Lower lobe of right lung (tissue), 2 donors: ENCODE measurements at places on chromosomes 16 and 17. TPM values are rescaled to one million over a fixed set of nuclear protein-coding genes. Genes with fewer than 3 reads are reported as not detected.

DNA sequence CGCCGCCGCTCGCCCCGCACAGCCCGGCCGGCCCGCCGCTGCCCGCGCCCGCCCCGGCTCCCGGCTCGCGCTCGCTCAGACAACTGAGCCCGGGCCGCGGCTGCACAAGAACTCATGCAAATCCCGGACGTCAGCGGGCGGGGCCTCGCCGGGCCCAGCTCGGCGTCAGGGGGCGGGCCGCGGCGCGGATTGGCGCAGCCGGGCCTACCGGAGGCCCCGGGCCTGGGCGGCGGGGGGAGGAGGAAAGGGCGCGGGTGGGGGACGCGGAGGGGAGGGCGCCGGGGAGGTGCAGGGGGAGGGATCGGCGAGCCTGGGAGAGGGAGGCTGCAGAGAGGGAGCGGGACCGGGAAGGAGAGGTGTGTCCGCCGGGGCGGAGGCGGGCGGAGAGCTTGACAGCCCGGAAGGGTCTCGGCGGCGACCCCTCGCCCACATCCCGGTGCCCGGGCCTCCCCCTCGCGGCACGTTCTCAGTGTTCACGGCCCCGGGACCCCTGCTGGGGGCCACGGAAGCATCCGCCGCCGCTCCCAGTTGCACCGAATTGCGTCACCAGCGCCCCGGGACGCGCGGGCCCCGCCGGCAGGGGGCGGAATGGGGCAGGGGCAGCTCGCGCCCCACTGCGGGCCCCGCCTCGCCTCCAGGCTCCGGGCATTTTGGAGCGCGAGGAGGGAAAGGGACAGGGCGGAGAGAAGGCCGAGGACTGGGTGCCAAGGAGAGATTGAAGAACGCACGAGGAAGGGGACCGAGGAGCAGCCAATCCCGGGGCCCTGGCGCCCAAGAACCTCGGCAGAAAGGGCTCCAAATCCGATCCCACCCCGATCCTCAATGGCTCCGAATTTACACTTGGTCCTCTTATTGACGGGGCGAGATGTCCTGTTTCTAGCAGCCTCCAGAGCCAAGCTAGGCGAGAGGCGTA, at the start of gene CBX4:
Gene CBX4 (minus strand): TSS at position 85 of the 913 bp plus-strand sequence. CDS start 189 bp downstream, outside the sequence.
- peak; percentile 97 for DNase-seq
- peaks cover 40% of the 10 kb centered on the region for H3K27me3 ChIP-seq
- H3K4me1 ChIP-seq, result peaks cover 75% of the 10 kb centered on the region
- H3K4me3 ChIP-seq, result peak within 1 kb of the TSS; percentile 70

- H3K27me3 ChIP-seq, result no peaks in the 10 kb centered on the region
- H3K27ac ChIP-seq, result no peak overlapping the region
- no peaks in the 10 kb centered on the region for H3K36me3 ChIP-seq
- no peak for DNase-seq
- H3K4me1 ChIP-seq, result no peaks in the 10 kb centered on the region
Measured at GRCh38 chr16:9327253-9327652, 235.8 kb downstream of the HAPSTR1 start.

DNA sequence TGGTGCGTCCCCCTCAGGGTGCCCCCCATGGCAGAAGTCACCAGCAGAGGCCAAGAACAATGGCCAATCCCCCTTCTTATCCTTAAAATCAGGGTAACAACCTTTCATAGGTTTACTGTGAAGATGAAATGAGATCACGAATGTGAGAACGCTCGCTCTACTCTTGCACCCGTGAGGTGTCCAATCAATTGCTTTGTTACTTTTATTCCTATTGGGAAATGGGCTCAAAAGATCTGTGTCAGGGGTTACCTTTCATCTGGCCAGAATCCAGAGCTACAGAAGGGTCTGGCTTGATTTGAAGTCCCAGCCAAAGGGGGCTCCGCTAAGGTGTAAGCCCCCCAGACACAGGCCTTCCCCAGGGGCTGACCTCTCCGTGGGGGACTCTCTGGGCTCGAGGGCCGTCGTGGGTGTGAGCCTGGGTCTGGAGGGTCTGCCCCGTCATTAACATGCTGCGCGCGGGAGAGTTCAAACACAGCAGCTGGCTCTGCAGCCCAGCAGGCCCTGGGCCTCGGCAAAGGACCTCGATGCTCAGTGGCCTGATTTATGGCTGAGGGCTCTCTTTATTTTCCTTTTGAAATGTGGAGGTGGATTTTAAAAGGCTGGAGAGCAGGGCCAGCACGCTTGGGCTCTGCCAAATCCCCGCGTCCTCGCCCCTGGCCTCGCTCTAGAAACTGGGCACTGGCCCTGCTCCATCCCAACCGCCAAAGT, 10.4 kb downstream of the ABR start:
- H3K27ac ChIP-seq, result no peak overlapping the region
- no peak overlapping the region for H3K4me3 ChIP-seq
- no peaks in the 10 kb centered on the region for H3K27me3 ChIP-seq
- H3K4me1 ChIP-seq, result peaks cover 54% of the 10 kb centered on the region

DNA sequence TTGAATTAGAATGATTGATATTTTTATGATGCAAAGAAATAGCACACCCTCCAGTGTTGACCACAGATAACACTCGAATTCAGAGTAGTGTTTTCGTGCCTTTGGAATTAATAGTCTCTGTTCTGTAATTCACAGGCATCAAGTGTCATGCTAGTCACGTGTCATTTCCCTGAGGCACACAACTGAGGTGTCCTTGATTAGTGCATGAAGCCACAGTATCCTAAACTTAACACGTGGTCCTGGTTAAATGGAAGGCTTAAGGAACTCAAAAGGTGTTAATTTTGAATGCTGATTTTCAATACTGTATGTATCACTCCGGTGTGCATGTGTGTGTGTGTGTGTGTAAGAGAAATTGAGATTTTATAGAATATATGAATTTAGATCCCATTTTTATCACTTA, 625.6 kb downstream of the TMEM114 start:
- H3K36me3 ChIP-seq, result no peaks in the 10 kb centered on the region
- no peak overlapping the region for H3K4me3 ChIP-seq
- H3K4me1 ChIP-seq, result no peaks in the 10 kb centered on the region
- no peak overlapping the region for H3K27ac ChIP-seq

DNA sequence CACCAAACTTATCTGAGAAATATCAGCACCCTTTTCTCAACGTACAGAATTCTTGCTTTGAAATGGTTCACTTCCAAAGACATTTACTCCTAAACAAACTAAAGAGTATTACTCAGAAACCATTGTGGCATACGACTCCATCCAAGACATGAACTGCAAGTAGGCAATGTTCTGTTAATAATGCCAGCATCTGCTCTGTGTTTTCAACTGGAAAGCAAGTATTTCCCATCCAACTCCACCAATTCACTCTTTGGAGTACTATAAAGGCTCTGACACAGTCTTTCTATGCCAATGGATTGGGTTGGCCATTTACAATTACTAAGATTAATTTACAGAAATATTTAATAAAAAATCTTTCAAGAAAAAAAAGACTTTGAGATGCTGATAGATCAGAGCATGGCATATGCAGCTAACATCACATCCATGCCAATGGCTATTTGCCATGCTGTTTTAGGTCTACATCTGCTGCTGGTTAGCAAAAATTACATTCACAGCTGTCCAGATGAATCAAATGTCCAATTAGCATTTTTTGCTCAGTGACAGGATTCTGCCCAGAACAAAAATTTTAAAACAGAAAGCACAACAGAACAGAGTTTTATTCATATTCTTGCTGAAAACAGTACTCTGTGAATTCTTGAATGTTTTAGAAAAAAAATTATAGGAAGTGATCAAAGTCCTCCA, 65.9 kb upstream of the HLF start:
- H3K36me3 ChIP-seq, result no peaks in the 10 kb centered on the region
- H3K27me3 ChIP-seq, result no peaks in the 10 kb centered on the region
- H3K4me3 ChIP-seq, result no peak overlapping the region
- no peak for DNase-seq

- H3K36me3 ChIP-seq, result no peaks in the 10 kb centered on the region
- H3K27me3 ChIP-seq, result no peaks in the 10 kb centered on the region
- H3K4me1 ChIP-seq, result peaks cover 37% of the 10 kb centered on the region
- peak; percentile 55 for DNase-seq
- H3K27ac ChIP-seq, result no peak overlapping the region
Measured at GRCh38 chr16:88789594-88789993, 4.6 kb upstream of the PIEZO1 start.

- H3K4me3 ChIP-seq, result peak overlapping the region; percentile 55
- no peaks in the 10 kb centered on the region for H3K27me3 ChIP-seq
- H3K36me3 ChIP-seq, result peaks cover 7% of the 10 kb centered on the region
- H3K4me1 ChIP-seq, result peaks cover 71% of the 10 kb centered on the region
Measured at GRCh38 chr16:67177743-67178699, 5.7 kb downstream of the MATCAP1 start.

DNA sequence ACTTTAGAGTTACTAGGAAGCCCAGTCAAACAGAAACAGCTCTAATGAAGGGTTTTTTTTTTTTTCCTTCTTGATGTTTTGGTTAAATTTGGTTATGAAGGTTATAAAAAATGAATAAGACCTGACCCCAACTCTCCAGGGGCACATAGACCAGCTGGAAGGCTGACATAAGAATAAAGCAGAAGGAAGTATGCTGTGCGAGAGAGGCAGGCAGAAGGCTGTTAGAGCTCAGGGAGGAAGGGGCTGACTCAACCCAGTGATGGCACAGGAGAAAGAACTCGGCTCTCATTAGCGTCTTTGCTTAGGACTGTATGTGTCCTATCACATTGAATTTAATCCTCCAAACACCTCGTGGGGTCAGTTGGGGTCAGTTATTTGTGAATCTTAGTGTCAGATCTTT, 474.6 kb downstream of the PMP22 start:
- no peaks in the 10 kb centered on the region for H3K36me3 ChIP-seq
- H3K27me3 ChIP-seq, result no peaks in the 10 kb centered on the region
- no peak overlapping the region for H3K4me3 ChIP-seq
- DNase-seq, result no peak
- H3K4me1 ChIP-seq, result no peaks in the 10 kb centered on the region
- no peak overlapping the region for H3K27ac ChIP-seq

- H3K27ac ChIP-seq, result no peak overlapping the region
- DNase-seq, result no peak
- no peaks in the 10 kb centered on the region for H3K27me3 ChIP-seq
- H3K36me3 ChIP-seq, result peaks cover 18% of the 10 kb centered on the region
- H3K4me3 ChIP-seq, result no peak overlapping the region
Measured at GRCh38 chr17:80425835-80426426, 11.0 kb downstream of the ENDOV start.

DNA sequence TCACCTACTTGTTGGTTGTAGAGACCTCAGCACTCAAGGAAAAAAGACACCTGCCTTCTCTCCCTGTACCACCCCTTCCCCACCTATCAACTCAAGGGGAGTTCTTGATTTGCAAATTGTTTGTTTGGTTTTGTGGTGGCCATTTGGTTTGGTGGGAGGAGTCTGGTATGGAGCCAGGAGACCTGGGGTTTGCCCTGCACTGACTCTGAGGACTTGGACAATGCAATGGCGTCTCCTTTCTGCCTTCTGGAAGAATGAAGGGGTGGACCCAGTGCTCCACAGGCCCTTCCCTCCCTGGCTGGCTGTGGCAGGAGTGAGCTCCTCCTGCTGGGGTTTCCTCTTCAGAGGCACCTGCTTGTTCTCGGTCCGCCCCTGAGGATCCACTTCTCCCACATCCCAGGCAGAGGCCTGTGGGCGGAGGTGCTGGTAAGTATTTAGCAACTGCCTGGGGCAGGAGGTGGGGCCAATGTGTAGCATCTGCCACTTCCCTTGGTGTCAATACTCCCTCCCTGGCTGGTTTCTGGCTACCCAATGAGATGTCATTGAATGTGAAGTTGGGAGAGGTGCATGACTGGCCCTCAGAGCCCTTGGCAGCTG, 164.5 kb downstream of the NTN1 start:
- no peak overlapping the region for H3K27ac ChIP-seq
- H3K36me3 ChIP-seq, result no peaks in the 10 kb centered on the region
- peaks cover 27% of the 10 kb centered on the region for H3K27me3 ChIP-seq
- H3K4me1 ChIP-seq, result no peaks in the 10 kb centered on the region
- no peak overlapping the region for H3K4me3 ChIP-seq
- no peak for DNase-seq

DNA sequence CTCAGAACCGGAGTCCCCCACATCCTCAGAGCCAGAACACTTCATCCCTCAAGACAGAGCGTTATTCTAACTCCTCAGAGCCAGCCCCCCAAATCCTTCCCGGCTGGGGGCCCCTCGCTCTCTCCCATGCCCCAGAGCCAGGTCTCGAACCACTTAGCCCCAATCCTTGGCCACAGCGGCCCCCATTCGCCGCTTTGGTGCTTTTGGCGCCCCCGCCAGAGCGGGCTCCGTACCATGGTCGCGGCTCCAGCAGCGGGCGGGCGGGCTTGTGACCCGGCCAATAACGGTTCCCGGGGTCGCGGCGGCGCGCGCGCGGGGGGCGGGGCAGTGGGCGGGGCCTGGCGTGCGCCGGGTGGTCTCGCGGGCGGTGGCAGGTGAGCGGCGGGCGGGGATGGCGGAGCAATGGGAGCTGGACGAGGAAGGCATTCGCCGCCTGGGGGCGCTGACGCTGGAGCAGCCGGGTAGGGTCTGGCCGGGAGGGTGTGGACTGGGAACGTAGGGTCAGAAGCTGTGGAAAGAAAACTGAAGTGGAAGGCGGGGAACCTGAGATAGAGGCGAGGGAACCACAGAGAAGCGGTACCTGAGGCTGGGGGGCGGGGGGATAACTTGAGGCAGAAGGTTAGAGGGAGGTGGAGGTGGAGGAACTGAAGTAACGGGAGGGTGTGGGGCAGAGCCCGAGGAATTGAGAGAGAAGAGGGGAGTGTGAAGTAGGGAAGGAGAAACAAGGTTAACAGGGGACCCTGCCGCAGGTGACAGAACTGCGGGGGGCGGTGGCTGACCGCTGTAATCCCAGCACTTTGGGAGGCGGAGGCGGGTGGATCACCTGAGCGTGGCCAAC, at the start of the genes KCTD19 and LRRC36:
Gene KCTD19 (minus strand): TSS at position 270 of the 838 bp plus-strand sequence. CDS start 34 bp downstream, at position 236.
Gene LRRC36 (plus strand): TSS at position 344 of the 838 bp plus-strand sequence. CDS start 48 bp downstream, at position 392.
- peaks cover 6% of the 10 kb centered on the region for H3K4me1 ChIP-seq
- no peaks in the 10 kb centered on the region for H3K27me3 ChIP-seq
- H3K27ac ChIP-seq, result no peak within 1 kb of the TSS

XYLT1 gene
- 9.0 TPM for total RNA-seq

DNA sequence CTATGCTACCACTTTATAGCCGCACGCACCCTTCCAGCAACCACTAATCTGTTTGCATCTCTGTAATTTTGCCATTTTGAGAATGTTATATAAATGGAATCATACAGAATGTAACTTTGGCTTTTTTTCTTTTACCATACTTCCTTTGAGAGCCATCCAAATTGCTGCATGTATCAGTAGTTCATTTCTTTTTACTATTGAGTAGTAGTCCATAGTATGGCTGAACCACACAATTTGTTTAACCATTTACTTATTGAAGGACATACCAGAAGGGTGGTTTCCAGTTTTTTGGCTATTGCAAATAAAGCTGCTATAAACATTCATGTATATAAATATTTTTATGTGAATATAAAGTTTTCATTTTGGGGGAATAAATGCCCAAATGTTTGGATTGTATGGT, 8.8 kb downstream of the TENT4B start:
- DNase-seq, result no peak
- peaks cover 31% of the 10 kb centered on the region for H3K4me1 ChIP-seq
- H3K36me3 ChIP-seq, result no peaks in the 10 kb centered on the region
- no peaks in the 10 kb centered on the region for H3K27me3 ChIP-seq
- H3K4me3 ChIP-seq, result no peak overlapping the region

GRCh38 chr16:68644296-68644695, 814 bp upstream of the CDH3 start:
- H3K27ac ChIP-seq, result no peak overlapping the region
- peaks cover 28% of the 10 kb centered on the region for H3K4me1 ChIP-seq
- H3K4me3 ChIP-seq, result peak overlapping the region; percentile 53
- DNase-seq, result no peak

- no peaks in the 10 kb centered on the region for H3K27me3 ChIP-seq
- no peak overlapping the region for H3K4me3 ChIP-seq
- no peaks in the 10 kb centered on the region for H3K4me1 ChIP-seq
- no peaks in the 10 kb centered on the region for H3K36me3 ChIP-seq
- H3K27ac ChIP-seq, result no peak overlapping the region
Measured at GRCh38 chr16:82713778-82714177, 87.0 kb downstream of the CDH13 start.
